ENCODE measurements at places on chromosomes 13 and 19.
A peak's percentile ranks its signal among the peaks of the same experiment; 100 is the strongest.

DNA sequence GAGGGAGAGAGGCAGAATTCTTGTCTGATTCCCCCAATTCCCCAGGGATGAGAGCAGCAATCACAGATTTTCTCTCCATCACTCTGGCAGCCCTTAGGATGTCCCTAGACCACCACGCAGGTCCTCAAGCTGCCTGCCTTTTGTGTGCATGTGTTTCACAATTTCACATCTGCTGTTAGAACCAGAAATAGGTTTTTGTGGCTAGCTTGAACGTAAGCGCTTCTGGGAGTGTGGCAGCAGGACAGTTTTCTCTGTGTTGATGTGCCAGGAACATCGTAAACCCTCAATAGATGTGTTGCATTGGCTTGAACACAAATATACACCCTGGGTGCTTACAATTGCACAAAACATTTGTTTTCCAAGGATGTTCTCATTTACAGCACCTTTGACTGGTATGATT is 78.8 kb upstream of the TMTC4 start:
- no peak for DNase-seq

DNA sequence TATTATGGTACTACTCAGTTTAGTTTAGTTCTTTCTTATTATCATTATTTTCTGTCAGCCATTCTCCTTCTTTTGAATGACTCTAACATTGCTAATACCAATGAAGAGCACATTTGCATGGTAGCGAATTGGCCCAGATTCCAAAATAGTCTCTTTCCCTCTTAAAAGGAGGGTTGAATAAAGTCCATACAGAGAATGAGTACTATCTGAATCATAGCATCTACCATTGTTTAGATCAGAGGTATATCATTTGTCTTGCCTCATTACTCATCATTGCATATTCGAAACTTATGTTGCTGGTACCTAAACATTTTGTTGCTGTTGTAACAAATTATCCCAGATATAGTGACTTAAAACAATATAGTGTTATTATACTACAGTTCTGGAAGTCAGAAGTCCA is 1235.3 kb upstream of the ATXN8OS start:
- no peak for DNase-seq

DNA sequence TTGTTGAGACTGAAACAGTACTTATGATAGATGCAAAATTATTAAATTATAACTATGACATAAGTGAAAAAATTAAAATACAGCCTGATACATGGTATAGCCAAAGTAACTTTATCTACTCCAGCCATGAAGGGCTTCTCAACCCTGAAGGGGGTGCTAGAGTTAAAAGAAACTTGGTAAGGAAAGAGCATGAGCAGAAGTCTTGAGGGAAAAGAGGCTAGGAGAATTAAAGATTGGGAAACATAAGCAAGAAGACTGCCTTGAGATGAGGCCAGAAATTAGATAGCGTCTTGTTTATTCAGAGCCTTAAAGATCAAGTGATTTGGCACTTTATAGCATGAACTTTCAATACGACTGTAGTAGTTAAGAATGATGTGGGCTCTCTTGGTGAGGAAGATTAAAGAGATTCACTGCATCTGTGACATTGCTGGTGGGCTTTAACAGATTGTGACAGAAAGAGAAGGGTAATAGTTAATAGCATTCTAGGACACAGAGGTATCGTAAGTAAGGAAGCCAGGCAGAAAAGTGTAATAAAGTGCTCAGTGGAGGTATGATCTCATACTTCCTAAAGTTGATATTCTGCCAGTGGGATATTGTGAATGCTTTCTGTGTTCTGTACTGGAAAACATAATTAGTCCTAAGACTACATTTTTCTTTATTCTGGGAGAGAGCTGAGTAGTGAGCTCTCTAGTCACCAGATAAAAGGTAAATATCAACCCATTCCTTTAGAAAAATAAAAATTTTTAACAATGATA is 385.4 kb upstream of the PRR20A start:
- no peak for DNase-seq

- no peak for DNase-seq
These were observed 4.0 kb downstream of the TRMT1 start for GRCh38 chr19:13112555-13112954.

DNA sequence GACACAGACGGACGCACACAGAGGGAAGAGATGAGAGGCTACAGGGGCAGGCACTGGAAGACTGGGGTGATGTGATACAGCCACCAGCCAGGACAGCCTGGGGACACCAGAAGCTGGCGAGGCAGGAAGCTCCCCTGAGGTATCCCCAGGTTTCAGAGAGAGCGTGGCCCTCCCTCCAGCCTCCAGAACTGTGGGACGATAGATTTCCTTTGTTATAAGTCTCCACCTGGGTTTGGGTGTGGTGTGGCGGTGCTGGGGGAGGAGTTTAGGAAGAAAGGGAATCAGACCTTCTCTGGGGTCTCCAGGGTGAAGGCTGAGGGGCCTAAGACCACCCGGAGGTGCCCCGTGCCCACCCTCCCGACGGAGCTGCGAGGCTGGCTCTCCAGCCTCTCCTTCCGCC is 2.7 kb upstream of the ASPDH start:
- no peak for DNase-seq

DNA sequence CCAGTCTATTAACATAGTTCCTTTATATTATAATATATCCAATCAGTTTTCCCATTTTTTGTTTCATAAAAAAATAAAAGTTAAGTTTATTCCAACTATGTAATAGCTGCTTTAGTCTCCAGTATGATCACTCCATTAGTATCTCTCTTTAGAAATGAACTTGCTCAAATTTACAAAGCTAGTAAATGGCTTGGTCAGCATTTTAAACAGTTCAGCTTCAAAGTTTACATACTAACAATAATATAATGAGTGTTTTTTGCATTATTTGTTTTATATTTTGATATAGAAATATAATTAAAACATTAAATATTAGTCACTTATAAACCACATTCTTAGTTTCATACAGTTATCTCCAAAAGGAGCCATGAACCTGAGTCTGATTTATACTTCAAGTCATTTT is 1073.8 kb downstream of the SLITRK5 start:
- no peak for DNase-seq

DNA sequence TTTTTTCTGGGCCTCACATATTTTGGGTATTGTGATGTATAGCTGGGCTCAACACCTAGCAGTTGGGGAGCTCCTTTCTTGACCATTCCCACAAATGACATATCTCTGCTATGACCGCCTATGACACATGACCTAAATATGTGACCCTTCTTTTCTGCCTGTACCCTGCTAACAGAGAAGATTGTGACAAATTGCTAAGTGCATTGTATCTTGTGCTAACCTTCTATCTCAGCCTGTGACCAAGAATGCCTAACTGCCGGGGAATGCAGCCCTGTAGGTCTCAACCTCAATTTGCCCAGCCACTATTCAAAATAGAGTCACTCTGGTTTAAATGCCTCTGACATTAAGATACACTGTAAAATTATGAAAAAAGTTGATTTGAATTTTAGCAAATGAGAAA is 6.8 kb upstream of the ZNF429 start:
- no peak for DNase-seq

GRCh38 chr19:10399878-10400277 is 3.5 kb downstream of the CDC37 start:
- no peak for DNase-seq

- no peak for DNase-seq
These were observed 62.3 kb downstream of the CCDC70 start for GRCh38 chr13:51923983-51924539.

- no peak for DNase-seq
These were observed 302.0 kb downstream of the KLF12 start for GRCh38 chr13:73832128-73832588.

DNA sequence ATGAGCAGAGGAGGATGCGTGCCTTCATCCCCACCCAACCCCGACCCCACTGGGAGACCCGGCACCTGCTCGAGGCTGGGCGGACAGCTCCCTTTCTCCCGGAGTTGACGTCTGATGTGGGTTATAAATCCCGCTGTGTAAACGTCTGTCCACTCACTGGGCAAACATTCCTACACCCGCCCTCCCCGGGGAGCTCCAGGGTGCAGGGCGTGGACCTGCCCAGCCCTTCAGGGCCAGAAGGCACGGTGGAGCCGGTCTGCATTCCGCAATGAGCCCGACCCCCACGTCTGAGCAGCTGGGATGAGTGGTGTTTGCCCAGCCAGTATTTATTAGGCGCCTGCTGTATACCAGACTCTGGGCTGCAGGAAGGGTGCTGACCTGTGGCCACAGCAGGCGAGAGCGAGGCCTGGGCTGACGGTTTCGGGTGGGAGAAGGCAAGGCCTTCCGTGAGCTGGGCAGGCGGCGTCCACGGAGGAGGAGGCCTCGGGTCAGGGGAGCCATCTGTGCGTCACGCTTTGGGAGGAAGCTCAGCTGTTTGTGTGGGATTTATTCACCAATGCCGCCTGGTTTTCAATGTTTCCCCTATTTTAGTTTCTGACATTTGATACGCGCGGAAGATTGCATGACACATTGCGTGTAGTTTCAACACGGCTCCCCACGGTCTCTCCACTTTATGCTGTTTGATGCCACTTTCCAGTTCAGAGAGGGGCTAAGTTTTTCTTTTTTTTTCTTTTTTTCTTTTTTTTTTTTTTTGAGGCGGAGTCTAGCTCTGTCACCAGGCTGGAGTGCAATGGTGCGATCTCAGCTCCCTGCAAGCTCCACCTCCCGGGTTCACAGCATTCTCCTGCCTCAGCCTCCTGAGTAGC is 2.0 kb downstream of the MISP start:
- DNase-seq, result peak; percentile 85

DNA sequence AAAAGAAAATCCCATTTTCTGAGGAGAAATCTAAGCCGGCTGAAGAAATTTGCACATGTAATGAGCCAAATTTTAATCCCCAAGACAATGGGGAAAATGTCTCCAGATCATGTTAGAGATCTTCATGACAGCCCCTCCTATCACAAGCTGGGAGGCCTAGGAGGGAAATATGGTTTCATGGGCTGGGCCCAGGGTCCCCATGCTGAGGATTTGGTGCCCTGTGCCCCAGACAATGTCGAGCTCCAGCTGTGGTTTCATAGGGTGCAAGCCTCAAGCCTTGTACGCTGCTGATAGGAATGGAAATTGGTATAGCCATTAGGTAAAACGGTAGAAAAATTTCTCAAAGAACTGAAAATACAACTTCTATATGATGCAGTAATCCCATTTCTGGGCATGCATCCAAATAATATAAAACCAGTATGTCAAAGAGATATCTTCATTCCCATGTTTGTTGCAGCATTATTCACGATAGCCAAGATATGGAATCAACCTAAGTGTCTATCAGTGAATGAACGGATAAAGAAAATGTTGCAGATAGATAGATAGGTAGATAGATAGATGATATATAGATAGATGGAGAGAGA is 19.3 kb upstream of the FREM2 start:
- no peak for DNase-seq

- no peak for DNase-seq
These were observed 267.1 kb downstream of the KLF5 start for GRCh38 chr13:73325723-73326558.

- peak; percentile 4 for DNase-seq
These were observed 2.7 kb upstream of the KLK2 start for GRCh38 chr19:50870417-50871089.

GRCh38 chr19:18502246-18502637 is 19.6 kb downstream of the ELL start:
- no peak for DNase-seq

DNA sequence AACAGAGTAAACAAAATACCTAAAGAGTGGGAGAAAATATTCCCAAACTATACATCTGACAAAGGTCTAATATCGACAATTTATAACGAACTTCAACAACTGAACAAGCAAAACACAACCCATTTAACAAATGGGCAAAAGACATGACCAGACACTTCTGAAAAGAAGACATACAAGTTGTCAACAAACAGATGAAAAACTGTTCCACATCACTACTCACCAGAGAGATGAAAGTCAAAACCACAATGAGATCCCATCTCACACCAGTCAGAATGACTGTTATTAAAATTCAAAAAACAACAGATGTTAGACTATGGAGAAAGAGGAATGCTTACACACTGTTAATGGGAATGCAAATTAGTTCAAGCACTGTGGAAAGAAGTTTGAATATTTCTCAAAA is 233.8 kb upstream of the EDNRB start:
- DNase-seq, result no peak

DNA sequence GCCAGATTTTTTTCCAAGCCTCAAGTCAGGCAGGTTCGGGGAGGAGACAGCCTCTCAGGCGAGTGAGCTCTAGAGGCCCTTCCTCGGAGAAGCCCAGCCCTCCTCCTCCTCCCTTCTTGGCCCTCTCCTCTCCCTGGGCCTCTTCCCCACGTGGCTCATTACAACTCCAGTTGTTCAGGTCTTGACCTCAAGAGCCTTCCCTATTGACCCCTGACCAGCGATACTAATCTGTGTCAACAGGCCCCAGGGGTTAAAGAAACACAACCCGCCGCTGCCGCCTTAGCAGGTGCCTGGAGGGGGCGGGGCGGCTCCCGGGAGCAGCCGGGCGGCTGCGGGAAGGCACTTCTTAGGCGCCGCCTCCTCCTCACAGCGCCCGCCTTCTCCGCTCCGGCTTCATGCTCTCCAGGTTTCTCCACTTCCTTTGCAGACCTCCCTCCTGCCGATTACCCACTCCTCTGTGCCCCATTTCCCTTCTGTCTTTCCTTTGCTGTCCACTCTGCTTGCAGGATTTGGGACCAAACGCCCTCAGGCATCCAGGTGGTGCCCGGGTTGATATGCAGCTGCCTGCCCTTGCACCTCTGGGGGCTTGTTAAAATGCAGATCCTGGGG is 51.0 kb downstream of the LYL1 start:
- DNase-seq, result no peak

DNA sequence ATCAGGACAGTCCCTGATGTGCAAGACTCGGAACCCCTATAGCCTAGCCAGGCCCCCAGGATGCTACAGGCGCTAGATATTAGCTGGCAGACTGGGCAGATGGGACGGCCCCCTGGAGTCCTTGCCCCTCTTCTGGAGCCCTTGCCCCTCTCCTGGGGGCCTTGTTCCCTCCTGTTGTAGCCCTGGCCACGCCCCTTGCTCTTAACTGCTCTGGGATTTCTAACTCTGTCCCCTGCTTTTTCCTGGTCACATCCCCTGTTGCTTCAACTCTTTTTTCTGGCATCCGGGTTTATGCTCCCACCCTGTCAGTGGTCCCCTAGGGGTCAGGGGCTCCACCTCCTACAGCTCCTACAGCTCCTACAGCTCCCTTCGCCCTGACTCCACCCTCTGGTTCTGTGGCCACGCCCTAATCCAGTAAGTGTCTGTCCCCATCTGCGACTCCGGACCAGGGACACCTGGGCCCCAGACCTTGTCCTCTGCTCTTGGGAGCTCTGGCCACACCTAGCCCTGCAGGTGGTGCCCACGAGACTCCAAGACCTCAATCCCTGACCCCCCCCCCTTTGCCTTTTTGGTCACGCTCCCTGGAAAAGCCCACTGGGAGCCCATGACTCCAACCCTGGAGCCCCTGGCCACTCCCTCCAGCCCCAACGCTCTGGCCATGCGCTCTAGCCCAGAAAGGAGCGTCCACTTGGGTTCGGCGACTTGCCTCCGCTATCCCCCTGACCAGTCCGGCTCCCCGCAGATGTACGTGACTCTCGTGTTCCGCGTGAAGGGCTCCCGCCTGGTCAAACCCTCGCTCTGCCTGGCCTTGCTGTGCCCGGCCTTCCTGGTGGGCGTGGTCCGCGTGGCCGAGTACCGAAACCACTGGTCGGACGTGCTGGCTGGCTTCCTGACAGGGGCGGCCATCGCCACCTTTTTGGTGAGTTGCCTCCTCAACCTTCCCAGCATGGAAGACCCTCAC is 6.8 kb downstream of the PLPPR2 start:
- no peak for DNase-seq

- DNase-seq, result peak; percentile 61
These were observed 207.8 kb downstream of the DCLK1 start for GRCh38 chr13:35923347-35923746.

Measured in fibroblast of mammary gland (primary cell).